ENCODE measurements at places on chromosomes 11 and 22. TPM values are rescaled to one million over a fixed set of nuclear protein-coding genes. Genes with fewer than 3 reads are reported as not detected.

DNA sequence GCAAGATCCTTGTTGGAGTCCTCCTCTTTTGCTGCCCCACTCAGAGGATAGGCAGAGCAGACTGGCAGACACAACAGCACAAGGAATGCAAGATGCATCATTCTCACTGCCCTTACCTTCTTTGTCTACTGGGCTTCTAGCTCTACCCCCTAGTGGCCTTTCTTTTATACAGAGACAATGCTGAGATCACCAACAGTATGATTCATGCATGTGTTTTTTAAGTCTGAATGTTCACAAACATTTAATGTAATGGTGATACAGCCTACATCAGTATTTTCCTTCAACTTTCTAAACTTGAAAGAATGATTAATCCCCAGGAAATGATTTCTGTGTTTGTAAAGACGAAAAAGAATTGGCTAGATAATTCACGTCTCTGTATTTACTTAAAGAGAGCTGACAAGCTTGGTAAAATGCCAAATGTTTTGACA lies at the start of gene MMP10:
Gene MMP10, minus strand, starts transcription at position 138 of the 428 bp plus-strand sequence. Its CDS starts 37 bp downstream, at position 101.
- no peak for DNase-seq

DNA sequence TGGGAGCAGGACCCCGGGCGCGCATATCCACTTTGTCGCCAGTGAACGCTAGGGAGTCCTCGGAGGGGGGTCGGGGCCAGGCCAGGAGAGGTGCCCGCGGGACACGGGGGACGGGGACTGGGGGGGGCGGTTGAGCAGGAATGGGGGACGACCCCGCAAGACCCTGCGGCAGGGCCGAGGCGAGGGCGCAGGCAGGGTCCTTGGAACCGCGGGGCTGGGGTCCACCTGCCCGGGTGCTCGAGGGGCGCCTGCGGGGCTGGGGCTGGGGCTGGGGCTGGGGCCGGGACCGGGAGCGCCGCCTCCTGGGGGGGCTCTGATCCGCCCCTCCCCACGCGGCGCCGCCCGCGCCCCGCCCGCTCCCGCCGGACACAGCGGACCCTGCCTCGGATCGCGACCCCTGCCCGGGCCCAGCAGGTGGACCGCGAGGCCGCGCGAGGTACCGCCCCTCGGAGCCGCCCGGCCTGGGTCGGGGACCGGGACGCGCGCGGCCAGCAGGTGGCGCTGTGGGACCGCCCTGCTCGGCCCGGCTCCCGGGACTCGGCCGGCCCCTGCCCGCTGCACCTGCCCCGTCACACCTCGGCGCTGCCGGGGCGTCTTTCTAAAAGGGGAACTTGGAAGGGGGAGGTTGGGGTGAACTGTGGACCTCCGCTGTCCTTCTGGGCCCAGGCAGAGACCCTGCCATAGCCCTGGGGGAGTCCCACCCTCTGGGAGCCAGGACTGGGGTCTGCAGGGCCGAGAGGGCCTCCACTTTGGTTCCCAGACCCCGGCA lies 11.0 kb downstream of the CRELD2 start:
- peak; percentile 84 for DNase-seq

GRCh38 chr11:111748035-111748804 lies 18.0 kb downstream of the PPP2R1B start:
- no peak for DNase-seq

GRCh38 chr11:118735203-118735602 lies 55.8 kb upstream of the TREH start:
- no peak for DNase-seq

DNA sequence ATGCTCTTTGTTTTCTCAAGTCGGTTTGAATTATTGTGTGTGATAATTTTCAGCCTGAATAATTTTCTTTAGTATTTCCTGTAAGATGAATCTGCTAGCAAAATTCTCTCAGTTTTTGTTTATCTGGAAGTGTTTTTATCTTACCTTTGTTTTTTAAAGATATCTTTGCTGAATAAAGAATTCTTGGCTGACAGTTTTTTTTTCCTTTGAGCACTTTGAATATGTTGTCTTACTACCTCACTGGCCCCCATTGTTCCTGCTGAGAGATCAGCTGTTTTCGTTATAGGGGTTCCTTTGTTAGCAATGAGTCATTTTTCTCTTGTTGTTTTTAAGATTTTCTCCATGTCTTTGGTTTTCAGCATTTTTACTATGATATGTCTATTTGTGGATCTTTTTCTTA lies 63.0 kb downstream of the HORMAD2 start:
- DNase-seq: no peak

DNA sequence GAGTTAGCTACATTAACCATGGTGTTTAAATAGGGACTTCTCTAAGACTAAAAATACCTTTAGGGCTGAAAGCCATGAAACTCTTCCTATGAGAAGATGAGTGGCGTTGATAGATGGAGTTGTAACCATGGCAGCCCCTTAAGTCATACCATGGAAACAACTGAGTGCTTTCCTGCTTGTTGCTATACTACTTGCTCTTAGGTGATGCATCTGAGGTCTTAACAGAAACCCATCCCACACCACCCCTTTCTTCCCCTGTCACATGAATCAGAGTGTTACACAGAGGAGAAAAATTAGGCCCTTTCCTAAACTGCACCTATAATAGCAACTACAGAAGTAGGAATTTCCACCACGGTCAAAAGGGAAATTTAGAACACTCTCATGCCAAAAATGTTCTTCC lies 64.3 kb upstream of the ZC3H12C start:
- no peak for DNase-seq

DNA sequence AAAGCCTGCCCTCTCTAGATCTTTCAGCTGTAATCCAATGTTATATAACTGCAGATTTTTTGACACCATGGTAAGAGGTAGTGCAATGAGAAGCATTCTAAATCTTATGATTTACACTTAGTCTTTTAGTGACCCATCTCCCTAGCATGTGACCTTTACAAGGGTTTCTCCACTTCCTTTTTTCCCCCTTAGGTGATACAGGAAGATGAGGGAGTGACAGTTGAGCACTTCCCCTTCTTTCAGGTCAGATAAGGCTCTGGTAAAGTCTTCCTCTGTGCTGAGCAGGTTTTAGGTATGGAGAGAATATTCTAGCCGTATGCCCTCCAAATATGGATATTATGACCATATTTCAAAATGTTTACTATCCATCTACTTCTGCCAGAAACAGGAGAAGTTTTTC lies 753.6 kb downstream of the JRKL start:
- no peak for DNase-seq

DNA sequence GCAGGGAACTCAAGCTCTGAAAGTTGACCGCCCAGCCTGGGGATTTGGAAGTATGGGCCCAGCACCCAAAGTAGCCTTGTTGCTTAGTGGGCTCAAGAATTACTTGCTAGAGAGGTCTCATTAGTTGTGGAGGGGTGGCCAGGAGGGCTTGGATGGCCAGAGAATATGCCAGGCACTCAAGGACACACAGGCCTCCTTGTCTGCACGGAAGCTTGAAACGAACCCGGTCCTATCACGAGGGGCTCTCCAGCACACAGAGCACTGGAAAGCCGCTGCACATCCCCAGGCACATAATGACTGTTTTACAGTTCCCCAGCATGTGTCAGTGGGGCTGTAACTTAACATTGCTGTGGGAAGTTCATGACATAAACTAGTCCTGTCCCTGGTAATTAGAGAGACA lies 55.9 kb downstream of the NAT10 start:
- DNase-seq: no peak

GRCh38 chr11:12770966-12771597 lies 96.9 kb downstream of the TEAD1 start:
- DNase-seq: no peak

MYOD1 gene
- total RNA-seq: not detected

ME3 gene
- total RNA-seq: 2.7 TPM

OR5I1 gene
- not detected for total RNA-seq

MAPK11 gene
- total RNA-seq: 14.4 TPM

Measured in T-helper 17 cell (primary cell).